ENCODE measurements at places on chromosomes 12 and 14.

GRCh38 chr14:26808407-26808806 lies 210.6 kb upstream of the NOVA1 start:
- no peak for DNase-seq

DNA sequence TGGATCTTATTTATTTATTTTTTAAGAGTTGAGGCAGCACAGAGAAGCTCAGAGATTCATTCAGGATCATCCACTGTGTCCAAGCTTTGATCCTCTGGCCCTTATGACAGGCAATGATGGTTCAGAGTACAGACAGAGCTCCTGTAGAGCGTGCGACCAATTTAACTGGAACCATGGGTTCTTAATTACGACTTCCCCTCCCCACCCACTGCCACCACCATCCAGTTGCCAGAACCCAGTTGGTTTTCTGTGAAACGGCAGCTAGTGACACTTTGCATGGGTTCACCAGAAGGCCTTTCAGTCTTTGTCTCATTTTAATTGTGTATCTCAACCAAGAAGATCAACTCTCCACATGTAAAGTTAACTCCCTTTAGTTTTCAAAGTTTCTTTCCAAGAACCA lies 478.2 kb downstream of the ZFP36L1 start:
- DNase-seq = no peak

DNA sequence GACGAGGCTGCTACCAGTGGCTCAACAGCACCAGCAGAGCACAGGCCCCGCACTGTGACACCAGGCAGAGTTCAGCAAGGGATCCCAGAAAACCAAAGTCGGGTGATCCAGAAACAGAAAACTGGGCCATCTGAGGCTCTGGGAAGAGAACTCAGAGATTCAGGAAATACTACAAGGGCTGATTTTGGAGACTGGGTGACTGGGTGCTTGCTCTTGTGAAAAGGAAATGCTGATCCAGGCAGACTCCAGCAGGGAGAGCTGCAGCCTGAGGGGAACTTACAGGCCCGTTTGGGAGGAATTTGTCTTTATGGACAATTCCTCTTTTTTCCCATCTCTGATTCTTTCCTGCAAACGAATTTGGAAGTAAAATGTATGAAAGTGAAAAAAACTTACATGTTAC lies 28.2 kb downstream of the FOXN3 start:
- DNase-seq = no peak

- no peak for DNase-seq
Measured at GRCh38 chr14:73661872-73662271, 17.1 kb downstream of the DNAL1 start.

- no peak for DNase-seq
Measured at GRCh38 chr14:100419856-100420255, 96.7 kb downstream of the SLC25A47 start.

DNA sequence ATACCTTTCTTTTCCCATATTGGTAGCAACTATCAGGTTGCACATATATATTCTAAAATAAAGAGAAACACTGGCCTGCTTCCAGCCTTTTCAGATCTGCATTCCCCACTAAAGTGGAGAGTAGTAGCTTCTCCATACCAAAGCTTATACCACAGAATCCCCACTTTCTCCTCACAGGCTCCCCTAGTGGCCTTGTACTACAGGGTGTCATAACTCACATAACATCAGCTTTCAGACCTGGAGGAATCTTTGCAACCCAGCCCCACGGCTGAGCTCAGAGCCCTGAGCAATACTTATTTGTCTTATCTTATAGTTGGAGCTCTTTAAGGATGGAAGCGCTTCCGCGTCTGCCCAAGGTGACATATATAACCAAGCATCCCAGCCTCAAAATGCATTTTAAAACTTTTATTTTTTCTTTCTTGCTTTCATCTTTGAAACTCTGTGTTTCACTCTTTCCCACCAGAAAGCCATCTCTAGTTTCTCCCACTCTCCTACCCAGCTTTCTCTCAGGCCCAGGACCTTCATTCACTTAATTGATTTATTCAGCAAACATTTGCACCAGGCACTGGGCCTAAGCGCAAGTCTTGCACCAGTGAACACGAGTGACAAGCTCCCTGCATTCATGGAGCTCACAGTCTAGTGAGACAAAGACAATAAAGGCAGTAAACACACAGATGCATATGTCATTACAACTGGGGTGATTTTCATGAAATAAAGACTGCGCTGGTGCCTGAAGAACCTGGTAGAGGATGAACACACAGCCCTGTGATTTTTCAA lies 254.7 kb downstream of the IPO8 start:
- no peak for DNase-seq

DNA sequence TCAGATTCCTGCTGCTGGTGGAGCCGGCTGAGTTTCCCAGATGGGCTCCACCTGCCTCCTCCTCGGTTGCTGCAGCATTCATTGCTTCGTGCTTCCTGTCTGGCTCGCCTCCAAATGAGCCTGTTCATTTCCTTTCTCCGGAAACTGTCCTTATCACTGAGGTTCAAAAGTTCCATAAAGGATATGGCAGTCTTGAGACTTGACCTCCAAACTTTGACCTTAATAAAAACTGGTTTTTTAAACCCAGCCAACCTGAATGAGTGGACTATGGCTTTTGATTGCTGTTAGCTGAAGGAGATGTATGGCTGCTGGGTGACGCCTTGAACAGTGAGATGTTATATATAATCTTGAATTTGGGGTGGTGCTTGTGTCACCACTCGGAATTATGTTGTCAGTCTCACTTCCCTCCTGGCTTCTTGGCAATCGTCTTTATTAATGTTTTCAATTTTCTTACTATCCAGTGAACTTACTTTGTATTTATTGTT lies 62.7 kb downstream of the RASSF3 start:
- no peak for DNase-seq

DNA sequence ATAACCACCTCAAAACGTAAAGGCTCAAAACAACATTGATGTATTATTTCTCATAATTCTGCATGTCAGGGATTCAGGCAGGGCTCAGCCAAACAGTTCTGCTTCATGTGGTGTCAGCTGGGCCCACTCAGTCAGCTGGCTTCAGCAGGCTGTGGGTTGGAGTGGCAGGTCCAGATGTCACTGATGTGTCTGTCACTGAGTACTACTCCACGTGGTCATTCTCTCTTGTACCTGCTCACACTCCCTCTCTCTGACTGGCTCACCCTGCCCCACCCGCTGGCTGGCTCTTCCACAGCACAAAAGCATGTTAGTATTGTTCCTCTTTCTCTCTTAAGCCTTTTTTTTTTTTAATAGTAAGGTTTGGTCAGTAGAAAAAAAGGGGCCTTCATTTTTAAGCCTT lies 182.4 kb downstream of the DICER1 start:
- no peak for DNase-seq

GRCh38 chr12:20423557-20423956 lies 55.2 kb downstream of the PDE3A start:
- DNase-seq = no peak
